ENCODE measurements at places on chromosomes 1 and 21.
A peak's percentile ranks its signal among the peaks of the same experiment; 100 is the strongest.

DNA sequence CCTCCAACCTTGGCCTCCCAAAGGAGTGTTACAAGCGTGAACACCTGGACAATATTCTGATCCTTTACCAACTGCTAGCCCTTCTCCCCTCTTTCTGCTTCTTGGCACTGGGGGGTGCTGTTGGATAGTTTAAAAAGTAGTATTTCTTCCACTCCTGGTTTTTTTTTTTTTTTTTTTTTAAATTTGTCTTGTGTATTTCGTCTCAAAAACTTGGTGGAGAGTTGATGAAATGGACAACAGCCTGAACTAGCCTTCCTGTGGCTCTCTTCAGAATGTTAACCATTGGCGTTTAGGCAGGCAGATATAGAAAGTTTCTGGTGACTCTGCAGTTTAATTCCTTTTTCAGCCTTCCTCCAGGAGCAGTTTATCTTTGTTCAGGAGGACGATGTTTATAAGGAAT, 69.7 kb upstream of the USP24 start:
- no peak for DNase-seq

GRCh38 chr21:44547656-44548331, 3.5 kb downstream of the KRTAP10-2 start:
- peak; percentile 22 for DNase-seq

GRCh38 chr1:226369110-226369509, 38.8 kb downstream of the PARP1 start:
- peak; percentile 67 for DNase-seq

DNA sequence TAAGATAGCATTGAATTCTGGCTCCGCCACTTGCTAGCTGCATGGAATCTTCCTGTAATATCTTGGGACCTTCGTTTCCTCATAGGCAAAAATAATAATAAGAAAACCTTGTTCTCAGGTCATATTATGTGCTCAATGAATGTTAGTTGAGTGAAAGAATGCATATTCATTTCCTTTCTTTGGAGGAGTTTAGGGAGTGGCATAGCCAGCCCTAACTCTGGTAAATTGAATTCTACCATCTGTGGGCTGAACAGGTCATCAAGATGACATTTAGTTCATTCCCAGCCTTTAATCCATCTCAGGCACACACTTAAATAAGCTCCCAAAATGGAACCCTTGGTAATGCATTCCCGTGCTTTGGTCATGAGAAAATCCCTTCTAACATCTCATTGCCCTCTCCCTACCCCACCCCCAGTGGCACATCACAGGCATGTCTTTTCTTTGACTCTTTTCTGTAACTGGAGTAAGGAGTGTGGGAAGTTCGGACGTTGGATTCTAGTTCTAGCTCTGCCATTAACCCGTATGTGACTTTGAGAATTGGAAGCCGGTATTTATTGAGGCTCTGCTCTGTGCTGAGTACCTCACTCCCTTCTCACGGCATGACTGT, 13.2 kb upstream of the MYOG start:
- no peak for DNase-seq

GRCh38 chr1:174556392-174556791, 108.6 kb downstream of the GPR52 start:
- no peak for DNase-seq

DNA sequence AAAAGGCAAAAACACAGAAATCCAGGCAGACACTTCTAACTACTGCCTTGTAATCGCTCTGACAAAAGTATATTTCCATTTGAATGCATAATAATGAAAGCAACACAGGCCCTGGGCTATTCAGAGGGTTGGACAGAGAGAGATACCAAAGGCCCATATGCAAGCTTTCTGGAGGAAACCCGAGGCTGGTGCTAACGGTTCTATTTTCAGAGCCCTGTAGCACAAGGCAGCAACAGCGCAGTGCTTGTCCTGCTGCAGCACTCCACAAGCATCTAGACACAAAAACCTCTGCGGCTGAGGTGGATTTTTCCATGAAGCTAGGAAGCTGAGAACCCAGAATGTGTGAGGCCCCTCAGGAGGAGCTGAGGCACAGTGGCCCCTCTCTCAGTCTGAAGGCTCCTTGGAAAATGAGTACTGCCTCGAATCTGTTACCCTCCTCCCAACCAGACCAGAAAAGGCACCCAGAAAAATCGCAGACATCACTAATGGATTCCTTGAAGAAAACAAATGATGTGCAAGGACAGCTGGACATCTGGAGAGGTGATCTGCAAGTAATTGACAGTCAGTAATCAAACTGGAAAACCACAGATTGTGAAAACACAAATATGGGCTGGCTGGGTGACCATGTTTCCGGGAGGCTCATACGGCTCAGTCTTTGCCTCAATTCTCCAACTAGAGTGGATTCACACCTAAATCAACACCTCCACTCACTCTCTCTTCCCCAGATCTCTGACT, 54.0 kb downstream of the COLGALT2 start:
- DNase-seq, result no peak
